ENCODE measurements at places on chromosomes 1 and 21. TPM values are rescaled to one million over a fixed set of nuclear protein-coding genes. Genes with fewer than 3 reads are reported as not detected.

GRCh38 chr21:15255763-15256162 lies 191.0 kb upstream of the NRIP1 start:
- no peak for DNase-seq

DNA sequence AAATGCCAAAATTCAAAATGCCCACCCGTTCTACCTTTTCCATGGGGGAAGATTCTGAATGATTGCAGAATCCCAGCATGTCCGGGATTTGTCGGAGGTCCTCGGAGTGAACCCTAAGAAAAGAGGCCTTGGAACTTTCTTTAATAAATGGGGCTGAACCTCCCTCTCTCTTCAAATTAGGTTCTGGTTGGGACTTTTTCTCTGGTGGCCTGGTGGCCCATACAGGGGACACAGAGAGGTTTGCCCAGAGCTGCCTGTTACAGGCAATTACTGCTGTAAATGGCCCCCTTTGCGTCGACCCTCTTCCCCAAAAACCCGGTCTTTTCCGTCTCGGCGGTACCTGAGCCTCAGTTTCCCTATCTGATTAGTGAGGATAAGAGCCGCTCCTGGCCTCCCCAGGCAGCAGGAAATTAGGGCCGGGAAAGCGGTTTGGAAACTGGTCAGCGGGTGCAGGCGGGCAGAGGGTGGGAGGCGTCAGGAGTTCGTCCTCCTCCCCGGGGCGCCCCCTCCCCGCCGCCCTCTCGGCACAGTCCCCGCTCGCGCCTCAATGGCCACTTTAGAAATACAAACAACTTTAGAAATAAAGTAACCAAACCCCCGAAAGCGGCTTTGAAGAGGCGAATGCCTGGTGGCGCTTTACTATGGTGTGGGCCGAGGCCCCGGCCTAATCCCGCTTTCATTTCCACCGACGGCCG lies 15.6 kb downstream of the PAX7 start:
- no peak for DNase-seq

- DNase-seq = peak; percentile 86
Observed at GRCh38 chr1:26417111-26417759, 6.6 kb downstream of the LIN28A start.

DNA sequence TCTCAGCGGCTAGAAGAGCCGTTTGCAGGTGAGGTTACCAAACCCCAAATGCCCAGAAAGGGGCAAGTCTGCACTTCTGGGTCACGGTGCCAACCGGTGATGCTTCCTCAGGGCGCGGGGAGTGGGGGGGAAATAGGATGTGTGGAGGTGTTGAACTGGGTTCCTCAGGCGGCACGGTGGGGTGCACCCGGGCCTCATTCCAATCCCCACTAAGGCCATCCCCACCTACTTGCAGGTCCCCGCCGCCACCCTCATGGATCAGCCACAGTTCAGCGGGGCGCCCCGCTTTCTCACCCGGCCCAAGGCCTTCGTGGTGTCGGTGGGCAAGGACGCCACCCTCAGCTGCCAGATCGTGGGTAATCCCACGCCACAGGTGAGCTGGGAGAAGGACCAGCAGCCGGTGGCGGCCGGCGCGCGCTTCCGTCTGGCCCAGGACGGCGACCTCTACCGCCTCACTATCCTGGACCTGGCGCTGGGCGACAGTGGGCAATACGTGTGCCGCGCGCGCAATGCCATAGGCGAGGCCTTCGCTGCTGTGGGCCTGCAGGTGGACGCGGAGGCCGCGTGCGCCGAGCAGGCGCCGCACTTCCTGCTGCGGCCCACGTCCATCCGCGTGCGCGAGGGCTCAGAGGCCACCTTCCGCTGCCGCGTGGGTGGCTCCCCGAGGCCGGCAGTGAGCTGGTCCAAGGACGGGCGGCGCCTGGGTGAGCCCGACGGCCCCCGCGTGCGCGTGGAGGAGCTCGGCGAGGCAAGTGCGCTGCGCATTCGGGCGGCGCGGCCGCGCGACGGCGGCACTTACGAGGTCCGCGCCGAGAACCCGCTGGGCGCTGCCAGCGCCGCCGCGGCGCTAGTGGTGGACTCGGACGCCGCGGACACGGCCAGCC lies 3.9 kb downstream of the OBSCN start:
- no peak for DNase-seq

- DNase-seq = no peak
Observed at GRCh38 chr1:56816264-56816663, 2.9 kb downstream of the FYB2 start.

DNA sequence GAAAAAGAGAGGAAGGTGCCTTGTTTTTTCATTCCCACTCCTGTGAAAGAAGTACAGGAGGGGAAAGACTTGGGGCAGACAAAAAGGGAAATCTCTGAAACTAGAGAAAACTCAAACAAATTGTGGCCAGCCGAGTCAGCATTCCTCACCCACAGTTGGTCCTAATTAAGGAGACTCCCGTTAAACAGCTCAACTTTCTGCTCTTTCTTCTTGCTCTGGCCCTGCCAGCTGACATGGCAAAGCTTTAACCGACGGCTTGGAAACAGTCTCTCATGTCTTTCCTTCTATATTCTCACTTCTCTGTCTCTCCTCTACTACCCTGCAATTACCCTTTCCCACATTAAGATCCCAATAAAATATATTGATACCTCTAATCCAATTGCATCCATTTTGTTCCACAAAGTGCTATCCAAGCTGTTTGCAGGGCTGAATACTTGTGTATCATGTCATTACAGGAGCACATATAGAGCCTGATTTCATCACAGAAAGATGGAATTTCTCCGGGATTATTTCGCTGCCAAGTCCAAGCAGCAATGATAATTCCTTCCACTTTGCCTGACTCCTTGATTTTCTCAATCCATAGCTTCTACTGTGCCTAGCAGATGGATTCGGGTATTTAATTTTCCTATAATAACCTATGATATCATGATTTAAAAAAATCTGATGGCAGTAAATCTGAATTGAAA lies 65.4 kb upstream of the IPO9 start:
- DNase-seq = no peak

GRCh38 chr1:228101994-228102790 lies 933 bp downstream of the C1orf35 start:
- DNase-seq = peak; percentile 57

- no peak for DNase-seq
Observed at GRCh38 chr1:240683576-240683975, 71.6 kb upstream of the GREM2 start.

GRCh38 chr1:59013276-59013927 lies 229.6 kb upstream of the JUN start:
- DNase-seq = no peak

- no peak for DNase-seq
Observed at GRCh38 chr1:115062542-115063004, 26.7 kb downstream of the TSPAN2 start.

DNA sequence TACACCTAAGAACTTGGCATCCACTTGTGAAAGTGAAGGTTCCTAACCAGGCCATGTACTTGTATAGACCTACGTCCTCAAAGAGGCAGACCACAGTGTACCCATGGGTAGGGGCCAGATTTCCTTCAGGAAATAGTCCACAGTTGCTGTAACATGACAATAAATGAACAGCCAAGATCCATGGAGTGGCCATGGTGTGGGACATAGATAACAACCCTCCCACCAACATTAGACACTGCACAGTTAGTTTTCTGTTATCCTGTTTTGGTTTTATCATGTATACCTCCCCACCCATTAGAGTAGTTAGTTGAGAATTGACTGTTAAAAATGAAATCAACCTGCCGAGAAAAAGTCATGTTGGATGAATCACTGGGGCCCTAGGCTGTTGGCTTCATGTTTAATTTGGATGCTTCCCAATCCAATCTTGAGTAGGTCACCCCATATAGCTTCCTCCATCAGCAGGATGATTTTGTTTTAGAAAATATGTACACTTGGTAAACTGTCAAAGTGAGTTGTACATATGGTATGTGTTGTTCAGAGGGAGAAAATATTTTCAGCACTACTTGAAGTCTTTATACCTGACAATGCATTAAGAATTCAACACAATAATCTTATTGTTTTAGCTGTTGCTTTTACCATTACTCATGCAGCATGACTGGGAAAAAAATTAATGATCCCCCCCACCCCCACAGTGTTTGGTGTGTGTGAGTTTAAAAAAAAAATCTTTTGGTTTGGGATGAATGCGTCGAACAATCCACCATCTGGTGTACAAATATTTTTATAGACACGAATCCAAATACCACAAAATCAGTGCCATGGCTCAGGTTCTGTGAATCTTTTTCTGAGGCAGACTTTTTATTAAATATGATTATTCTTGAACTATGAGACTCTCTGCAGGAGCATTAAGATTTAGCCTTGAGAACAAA lies 88.3 kb upstream of the ARHGAP29 start:
- DNase-seq = no peak

GRCh38 chr1:162471290-162471853 lies 26.2 kb upstream of the UHMK1 start:
- no peak for DNase-seq

- no peak for DNase-seq
Observed at GRCh38 chr1:19433719-19433998, 51.7 kb downstream of the CAPZB start.

- DNase-seq = no peak
Observed at GRCh38 chr1:3657578-3658230, 5.4 kb downstream of the TP73 start.

GRCh38 chr1:43024905-43025304 lies 66.2 kb upstream of the SLC2A1 start:
- no peak for DNase-seq

- no peak for DNase-seq
Observed at GRCh38 chr21:45033791-45034555, 40.4 kb upstream of the ADARB1 start.

- DNase-seq = no peak
Observed at GRCh38 chr1:204157962-204158361, 6.1 kb upstream of the ETNK2 start.

GRCh38 chr1:197314682-197315081 lies 46.6 kb downstream of the CRB1 start:
- no peak for DNase-seq

DNA sequence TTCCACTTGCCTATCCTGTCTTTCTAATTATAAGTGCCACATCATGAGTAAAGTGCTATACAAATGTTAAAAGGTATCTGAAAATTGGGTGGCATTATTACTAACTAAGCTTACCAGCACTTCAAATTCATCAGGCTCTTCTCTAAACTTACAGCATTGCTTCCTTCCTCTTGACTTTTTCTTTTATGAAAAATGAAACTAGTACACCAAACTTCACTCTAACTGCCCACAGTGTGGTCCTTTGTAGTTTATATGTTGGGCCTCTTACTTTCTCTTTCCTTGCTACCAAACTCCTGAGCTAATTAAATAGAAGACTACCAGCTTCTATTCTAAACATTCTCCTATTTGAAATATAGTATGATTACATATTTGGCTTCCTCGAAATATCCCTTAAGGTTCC lies 81.8 kb downstream of the NOTCH2 start:
- DNase-seq = no peak

DNA sequence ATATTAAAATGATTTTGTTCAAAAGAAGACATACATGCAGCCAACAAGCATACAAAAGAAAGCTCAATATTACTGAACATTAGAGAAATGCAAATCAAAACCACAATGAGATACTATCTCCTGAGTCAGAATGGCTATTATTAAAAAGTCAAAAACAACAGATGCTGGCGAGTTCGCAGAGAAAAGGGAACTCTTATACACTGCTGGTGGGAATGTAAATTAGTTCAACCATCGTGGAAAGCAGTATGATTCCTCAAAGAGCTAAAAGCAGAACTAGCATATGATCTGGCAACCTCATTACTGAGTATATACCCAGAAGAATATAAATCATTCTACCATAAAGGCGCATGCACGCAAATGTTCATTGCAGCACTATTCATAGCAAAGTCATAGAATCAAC lies 126.0 kb upstream of the HMCN1 start:
- DNase-seq = no peak

DNA sequence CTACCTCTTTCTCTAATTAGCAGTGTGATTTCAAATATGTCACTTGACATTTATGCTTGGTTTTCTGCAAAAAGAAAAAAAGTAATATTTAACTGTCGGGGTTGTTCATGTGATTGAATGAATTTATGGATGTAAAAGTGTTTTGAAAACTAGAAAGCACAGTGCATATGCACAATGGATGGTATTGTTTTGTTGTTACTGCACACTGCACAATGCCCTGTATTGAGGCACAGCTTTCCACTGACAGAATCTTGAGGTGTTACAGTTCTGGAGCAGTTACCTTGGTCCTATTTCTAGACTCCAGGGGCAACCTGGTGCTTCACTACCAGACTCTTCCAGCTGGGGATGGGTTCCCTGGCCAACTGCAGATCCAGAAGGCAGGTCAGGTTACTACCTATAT lies 116.8 kb upstream of the L1TD1 start:
- DNase-seq = no peak

DNA sequence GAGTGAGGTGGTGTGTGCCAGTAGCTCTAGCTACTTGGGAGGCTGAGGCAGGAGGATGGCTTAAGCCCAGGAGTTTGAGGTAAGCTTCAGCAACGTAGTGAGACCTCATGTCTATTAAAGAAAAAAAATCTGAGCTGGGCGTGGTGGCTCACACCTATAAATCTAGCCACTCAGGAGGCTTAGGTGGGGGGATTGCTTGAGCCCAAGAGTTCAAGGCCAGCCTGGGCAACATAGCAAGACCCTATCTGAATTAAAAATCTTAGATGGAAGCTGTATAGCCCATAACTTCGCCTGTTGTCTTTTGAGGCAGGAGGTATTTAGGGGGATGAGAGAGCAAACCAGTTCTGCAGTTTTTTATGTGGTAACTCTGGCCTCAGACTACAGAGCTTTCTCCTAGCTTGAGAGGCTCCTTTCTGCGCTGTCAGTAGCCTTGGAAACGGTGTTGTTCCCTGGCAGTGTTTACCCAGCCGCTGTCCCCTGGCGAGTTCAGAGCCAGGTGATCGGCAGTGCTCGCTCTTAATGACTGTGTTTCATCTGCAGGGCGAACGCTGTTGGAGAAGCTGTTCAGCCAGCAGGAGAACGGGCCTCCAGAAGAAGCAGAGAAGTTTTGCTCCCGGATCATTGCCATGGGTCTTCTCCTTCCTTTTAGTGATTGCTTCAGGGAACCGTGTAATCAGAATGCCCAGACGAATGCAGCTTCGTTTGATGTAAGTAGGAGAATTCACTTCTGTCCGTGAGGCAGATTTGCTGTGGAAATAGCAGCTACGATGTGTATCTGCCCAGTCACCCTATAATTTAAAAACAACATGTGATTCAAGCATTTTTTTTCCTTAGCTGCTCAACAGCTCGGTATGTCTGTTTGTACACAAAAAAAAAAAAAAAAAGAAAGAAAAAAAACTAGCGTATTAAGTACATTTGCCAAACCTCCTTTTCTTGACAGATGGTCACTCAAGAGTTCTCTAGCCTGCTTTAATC lies 31.2 kb downstream of the FMN2 start:
- no peak for DNase-seq

- DNase-seq = no peak
Observed at GRCh38 chr1:226898246-226898645, 27.8 kb downstream of the PSEN2 start.

Gene KLF17
- total RNA-seq = not detected

Gene C1QA
- total RNA-seq = not detected

Gene DIPK1A
- total RNA-seq = 26.2 TPM

Gene OR2M3
- total RNA-seq = not detected

Gene ETNK2
- 1.9 TPM for total RNA-seq

Gene AIRE
- not detected for total RNA-seq

Gene CPT2
- total RNA-seq = 24.7 TPM

Gene PLA2G5
- total RNA-seq = not detected

Gene CHIA
- total RNA-seq = not detected

Data from OCI-LY7 (cell line).